ENCODE measurements at places on chromosomes 16 and 17.

GRCh38 chr17:72416905-72417304 is 296.1 kb downstream of the SOX9 start:
- DNase-seq = no peak

GRCh38 chr16:16014329-16015224 is 65.2 kb downstream of the ABCC1 start:
- peak; percentile 96 for DNase-seq

GRCh38 chr17:65667656-65668055 is 106.2 kb upstream of the AXIN2 start:
- no peak for DNase-seq

GRCh38 chr17:55265311-55266021 is 706 bp downstream of the HLF start:
- DNase-seq = peak; percentile 75

GRCh38 chr17:74374858-74375257 is 7.6 kb downstream of the GPR142 start:
- no peak for DNase-seq

GRCh38 chr16:4015275-4016004 is 100.8 kb downstream of the ADCY9 start:
- DNase-seq = no peak

DNA sequence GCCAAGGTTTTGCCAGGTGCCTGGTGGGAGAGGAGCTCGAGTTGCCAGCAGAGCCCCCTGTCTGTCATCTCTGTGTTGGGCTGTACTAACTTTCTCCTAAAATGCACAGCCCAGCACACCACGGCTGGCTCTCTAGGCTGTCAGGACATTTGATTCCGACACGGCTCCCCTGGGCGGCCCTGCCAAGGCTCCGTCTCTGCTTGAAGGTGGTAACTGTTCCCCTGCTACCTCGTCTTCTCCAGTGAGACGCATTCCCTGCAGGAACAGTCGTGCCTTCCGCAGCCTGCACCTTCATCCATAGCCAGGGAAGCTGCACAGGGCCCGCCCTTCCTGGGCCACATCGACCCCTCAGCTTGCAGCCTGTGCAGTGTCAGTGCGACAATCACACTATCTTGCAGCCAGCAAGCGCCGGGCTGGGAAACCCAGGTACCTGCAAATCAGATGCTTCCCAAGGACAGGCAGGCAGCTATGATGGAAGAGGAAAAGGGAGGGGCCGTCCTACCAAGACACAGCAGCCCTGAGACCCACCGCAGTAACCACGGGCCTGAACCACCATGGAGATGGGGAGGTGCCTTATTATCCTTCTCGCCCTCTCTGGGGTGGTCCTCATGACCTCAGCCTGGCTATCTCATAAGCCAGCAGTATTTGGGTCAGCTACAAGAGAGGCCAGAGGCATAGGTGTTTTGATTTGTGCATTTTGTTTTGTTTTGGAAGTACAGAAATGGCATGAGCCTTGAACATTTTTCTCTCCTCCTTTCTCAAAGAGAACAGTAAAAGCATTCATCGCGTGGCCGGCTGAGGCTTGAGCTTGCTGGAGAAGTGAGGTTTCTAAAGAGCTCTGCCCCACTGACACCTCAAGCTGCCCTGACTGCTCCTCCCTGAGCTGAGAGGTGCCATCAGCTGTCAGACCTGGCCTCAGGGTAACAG is 361.7 kb upstream of the TNRC6C start:
- no peak for DNase-seq

- no peak for DNase-seq
These were observed 10.8 kb downstream of the LRRC59 start for GRCh38 chr17:50386510-50386909.

DNA sequence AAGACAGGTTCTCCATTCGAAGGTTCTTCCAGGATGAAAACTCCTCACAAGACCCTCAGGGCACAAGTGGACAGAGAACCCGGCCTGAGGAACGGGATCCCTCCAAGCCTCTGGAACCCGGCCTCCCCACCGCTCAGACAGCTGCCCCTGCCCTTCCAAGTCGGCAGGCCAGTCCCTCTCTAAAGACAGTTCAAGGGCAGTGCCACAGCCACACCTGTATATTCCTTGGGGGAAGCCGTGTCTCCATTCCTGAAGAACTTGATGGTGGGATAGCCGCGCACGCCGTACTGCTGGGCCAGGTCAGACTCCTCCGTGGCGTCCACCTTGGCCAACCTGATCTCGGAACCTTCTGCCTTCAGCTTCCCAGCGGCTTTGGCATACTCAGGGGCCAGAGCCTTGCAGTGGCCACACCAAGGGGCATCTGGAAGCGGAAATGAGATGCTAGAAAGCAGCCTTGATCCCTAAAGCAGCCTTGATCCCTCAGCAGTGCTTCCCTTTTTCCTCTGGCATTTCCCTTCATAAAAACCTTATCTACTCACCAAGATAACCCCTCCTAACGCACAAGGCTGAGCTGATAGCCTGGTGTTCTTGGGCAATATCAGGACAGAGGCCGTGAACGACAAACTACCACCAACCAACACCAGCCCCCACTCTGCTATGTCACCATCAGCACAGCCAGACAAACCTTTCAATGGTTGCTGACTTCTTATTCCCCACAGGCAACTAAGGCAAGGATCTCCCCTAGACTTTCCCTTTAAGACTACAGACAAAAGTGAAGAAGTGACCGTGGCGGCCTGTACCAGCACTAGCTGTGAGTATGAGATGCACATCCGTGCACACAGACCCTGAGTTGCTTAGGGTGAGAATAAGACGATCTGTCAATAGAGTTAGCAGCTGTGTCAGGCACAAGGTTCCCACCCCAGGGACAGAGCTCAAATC is 1.1 kb downstream of the P4HB start:
- no peak for DNase-seq

DNA sequence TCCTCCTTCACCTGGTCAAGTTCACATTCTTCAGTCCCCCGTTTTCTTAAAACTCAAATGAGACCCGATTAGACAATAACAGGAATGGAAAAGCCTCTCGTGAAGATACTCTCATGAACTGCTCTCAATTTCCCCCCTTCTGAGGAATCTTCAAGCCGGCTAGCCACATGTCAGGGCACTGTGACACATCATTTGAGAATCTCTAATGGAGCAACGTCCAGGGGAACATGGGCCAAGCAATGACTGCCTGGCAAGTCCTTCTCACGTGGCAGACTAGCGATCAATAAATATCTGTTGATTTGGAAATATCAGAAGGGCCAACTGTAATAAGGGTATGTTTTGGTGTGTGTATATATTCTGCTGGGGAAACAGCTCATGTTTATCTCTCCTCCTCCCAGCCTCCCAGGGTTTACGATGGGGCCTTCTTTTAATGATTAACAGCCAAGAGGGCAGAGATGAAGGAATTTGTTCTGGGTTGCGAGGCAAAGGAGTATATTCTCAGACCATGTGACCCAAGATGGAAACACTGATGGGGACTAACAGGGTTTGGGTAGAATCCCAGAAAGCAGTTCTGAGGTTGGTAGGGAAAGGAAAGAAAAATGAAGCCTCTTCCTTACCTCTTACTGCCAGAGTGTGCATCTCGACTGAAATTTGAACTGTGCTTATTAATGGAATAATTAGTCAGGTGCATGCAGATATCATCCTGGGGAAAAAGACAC is 21.4 kb downstream of the TTLL6 start:
- no peak for DNase-seq

DNA sequence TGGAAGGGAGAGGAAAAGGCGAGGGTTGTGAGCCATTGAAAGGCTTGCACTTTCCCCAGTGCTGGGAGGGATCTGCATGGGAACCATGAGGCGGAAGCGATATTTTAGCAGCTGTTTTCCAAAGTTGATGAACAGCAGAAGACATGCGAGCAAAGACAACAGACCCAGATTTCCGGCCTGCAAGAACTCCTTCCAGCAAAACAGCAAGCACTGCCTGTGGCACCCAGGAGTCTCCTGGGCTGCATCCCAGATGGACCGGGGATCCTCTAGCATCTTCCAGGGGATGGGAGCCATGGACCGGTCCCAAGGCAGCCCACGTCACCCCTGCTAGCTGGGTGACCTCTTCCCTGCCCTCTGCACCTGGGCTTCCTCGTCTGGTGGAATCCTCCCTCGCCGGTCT is 162.8 kb downstream of the IRF8 start:
- no peak for DNase-seq

- DNase-seq = no peak
These were observed 5.2 kb downstream of the PERCC1 start for GRCh38 chr16:1435921-1436697.

DNA sequence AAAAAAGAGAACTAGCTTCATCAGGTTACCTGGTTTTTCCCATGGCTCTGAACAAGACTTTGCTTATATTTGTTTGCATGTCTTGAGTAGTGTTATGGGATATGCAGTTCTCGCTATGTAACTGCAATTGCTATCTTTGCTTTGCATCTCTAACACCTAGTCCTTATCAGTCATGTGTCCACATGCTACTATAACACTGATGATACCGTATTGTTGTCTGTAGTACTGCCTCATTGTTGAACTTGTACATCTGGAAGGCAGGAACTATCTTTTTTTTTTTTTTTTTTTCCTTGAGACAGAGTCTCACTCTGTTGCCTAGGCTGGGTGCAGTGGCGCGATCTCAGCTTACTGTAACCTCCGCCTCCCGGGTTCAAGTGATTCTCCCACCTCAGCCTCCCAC is 2.5 kb downstream of the PSME3 start:
- no peak for DNase-seq

DNA sequence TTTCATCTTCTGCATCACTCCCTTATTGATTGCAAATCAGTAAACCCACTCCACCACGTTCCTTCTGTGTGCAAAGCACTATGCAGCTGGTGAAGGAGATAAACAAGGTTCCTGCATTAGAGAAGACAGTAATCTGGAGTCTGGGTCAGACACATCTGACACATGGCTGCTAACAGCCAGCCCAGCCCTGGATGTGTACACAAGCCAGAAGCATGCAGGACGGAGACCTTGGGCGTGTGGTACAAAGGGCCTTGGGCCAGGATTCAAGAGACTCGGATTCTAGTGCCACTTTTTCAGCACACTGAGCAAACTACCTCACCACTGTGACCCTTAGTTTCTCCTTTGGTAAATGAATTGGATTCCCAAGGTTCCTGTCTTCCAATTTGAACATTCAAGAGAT is 86.6 kb upstream of the DNAH9 start:
- DNase-seq = no peak

DNA sequence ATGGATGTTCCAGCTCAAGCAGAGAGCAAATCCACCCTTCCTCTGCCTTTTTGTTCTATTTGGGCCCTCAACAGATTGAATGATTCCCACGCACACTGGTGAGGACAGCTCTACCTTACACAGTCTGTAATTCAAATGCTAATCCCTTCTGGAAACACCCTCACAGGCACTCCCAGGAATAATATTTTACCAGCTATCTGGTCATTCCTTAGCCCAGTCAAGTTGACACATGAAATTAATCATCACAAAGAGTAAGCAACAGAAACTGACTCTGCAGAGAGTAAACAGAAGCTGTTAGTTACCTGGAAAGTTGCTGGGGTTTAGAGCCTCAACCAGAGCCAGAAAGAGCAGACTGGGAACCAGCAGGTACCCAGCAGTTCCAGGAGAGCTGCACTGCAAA is 75.5 kb upstream of the MMP2 start:
- DNase-seq = no peak

DNA sequence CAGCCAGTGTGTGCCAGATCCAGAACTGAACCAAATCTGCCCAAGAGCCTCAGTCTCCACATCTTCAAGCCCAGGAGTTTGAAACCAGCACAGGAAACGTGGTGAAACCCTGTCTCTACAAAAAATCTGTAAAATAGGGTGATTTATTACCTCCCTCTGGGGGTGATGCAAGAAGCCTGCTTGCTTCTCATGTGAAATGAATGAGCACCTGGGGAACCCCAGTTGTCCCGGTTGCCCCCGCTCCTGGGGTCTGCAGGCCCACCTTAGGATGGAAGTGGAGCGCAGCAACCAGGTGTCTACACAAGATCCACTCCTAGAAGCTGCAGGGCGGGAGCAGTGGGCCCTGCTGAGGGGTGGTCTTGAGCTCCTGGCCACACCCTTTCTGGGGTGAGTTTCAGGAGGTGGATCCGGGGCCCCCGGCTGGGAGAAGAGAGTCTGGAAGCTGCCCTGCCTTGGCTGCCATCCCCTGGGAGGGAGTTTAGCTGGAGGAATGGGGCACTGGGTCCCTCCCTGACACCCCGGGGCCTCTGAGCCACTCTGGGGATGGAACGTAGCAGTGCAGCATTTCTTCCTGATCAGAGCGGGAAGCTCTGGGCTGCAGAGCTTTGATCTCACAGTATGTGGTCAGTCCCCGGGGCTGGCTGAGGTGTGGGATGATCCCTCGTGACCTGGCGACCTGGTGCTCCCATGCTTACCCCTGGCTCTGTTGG is 117.8 kb downstream of the RAB11FIP4 start:
- DNase-seq = no peak

DNA sequence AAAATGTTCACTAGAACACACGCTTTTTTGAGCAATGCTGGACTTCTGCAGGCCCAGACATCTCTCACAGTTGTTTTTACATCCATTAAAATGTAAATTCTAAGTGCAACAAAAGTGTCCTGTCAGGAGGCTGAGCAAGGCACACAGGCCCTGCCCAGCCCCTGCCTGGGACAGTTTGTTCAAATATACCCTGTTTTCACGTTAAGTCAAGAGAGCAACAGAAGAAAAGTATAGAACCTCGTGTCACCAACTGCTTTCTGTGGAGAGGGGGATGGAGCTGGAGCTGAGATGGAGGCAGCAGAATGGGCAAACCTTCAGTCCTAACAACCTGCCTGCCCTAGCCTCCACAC is 4.3 kb upstream of the HOXB2 start:
- no peak for DNase-seq

GRCh38 chr17:57935833-57936807 is 19.1 kb downstream of the CUEDC1 start:
- no peak for DNase-seq
